HL-60 (cell line): ENCODE measurements at places on chromosomes 7 and 10.

- DNase-seq: no peak
These were observed 30.9 kb upstream of the CREB3L2 start for GRCh38 chr7:138032770-138033169.

- no peak for DNase-seq
These were observed 62.6 kb upstream of the GHITM start for GRCh38 chr10:84076540-84077195.

- no peak for DNase-seq
These were observed 718.2 kb downstream of the LRMDA start for GRCh38 chr10:76149602-76150138.

GRCh38 chr10:110643653-110644597 lies at the start of gene RBM20:
RBM20 (plus strand) TSS chr10:110644336; CDS start chr10:110644455, 119 bp downstream.
- peak; percentile 8 for DNase-seq

- DNase-seq: no peak
These were observed 337.0 kb downstream of the CRPPA start for GRCh38 chr7:16084370-16084769.
